CD4-positive, alpha-beta T cell treated with Interferon alpha-2 for 1 hour (primary cell): ENCODE measurements at places on chromosomes 16 and 17.
A peak's percentile ranks its signal among the peaks of the same experiment; 100 is the strongest.

DNA sequence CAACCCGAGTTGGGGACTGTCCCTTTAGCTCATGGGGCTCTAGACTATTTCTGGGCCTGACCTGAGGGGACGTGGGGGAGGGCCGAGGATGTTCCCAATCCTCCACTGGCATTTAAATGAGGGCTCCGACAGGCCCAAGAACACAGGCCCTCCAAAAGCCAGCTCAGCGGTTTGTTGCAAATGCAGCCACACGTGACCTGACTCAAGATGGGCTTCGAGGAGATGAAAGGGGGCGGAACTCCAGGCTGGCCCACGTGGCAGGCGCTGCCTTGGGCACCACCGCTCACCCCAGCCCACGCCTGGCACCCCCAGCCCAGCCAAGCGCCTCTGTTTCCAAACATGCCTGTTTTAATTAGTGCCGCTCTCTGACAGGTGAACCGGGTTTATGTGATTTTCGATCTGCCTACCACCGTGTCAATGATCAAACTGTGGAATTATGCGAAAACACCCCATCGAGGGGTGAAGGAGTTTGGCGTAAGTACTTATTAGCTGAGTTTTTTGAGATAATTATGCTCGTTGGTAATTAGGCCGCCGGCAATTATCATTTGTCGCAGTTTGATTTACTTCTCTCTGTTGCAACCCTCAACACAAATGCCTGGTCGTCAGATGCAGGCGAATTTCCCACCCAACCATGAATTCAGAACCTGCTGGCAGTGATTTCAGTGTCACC, 226.7 kb downstream of the KATNIP start:
- DNase-seq: no peak

- DNase-seq: no peak
Measured at GRCh38 chr17:5837055-5837491, 233.1 kb upstream of the WSCD1 start.

- no peak for DNase-seq
Measured at GRCh38 chr16:12296991-12297390, 320.5 kb downstream of the SNX29 start.

DNA sequence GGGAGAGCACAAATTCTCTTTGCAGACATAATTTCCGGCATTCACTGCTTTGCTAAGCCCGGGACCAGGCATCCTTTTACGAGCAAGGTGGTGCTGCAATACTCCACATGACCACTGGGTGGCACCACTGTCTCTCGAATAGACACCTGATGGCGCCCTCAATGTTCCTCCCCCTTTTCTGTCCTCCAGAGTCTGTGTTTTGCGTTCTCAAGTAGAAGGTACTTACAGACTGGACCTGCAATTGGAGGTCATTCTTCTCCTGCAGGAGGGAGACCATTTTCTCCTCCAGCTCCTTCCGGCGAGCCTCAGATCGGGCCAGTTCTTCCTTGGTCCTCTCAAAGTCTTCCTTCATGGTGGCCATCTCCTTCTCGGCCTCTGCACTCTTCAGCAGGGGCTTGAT, 45.2 kb downstream of the MYH13 start:
- DNase-seq: peak; percentile 57

- DNase-seq: no peak
Measured at GRCh38 chr17:17027442-17028058, 14.7 kb upstream of the MPRIP start.

DNA sequence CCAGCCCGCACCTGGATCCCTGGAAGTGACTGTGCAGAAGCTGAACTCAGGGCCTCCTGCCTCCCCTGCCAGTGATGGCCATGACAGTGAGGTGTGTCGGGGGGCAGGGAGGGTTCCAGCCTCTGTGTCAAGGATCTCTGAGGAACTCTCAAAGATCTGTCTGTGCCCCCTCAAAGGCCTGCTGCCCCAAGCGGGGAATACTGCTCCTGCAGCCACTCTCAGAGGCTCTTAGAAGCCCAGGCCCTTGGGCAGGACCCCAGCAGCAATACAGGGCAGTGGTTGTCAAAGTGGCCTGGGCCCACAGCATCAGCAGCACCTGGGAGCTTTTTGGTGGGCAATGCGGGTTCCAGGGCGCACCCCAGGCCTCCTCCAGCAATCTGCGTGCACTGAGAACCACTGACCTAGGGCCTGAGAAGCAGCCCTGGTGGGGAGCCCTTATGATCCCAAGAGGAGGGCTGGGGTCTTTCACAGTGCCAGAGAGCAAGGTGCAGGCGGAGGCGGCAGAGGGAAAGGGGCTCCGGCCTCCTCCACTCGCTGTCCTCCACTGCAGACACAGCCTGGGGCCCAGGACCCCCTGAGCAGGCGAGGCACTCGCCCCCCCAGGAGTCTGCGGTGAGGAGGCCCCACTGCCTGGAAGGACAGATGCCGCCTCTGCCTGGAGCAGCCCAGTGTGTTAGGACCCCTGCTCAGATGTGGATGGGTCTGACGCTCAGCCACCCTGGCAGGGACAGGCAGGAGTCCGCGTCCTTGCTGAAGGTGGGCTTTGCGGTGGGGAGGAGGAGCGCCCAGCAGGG, 42.1 kb downstream of the ENGASE start:
- DNase-seq: no peak

GRCh38 chr16:67235816-67236562, 9.1 kb downstream of the TMEM208 start:
- DNase-seq: peak; percentile 77

DNA sequence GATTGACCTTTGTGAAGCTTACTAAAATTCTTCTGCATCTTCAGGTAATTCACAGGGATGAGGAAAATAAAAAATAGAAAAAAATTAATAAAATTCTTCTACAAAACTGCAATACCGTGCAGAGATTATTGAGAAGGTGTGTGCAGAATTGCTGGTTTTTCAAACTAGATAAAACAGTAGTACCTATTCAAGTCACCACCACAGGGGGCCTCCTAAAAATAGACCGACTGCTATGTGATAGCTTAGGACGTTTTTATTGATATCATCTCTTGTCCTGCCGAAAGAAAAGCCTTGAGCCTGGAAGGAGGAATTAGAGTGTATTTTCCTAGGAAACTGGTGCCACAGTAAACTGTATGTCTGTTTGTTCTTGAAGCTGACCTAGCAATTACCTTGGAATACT, 325.9 kb downstream of the ZFHX3 start:
- DNase-seq: no peak
